ENCODE measurements at places on chromosomes 7 and 10.

GRCh38 chr7:25124465-25125136 is 459 bp downstream of the CYCS start:
- peak; percentile 46 for DNase-seq

GRCh38 chr10:119642556-119643111 is 8.5 kb upstream of the BAG3 start:
- DNase-seq: peak; percentile 58

GRCh38 chr7:105920766-105921165 is 42.3 kb upstream of the CDHR3 start:
- DNase-seq: no peak

GRCh38 chr10:1044146-1044545 is 4.8 kb downstream of the IDI1 start:
- no peak for DNase-seq

- DNase-seq: peak; percentile 80
These were observed 4.9 kb downstream of the SMARCD3 start for GRCh38 chr7:151243408-151244195.

GRCh38 chr10:29508554-29509244 is 126.1 kb downstream of the SVIL start:
- no peak for DNase-seq

DNA sequence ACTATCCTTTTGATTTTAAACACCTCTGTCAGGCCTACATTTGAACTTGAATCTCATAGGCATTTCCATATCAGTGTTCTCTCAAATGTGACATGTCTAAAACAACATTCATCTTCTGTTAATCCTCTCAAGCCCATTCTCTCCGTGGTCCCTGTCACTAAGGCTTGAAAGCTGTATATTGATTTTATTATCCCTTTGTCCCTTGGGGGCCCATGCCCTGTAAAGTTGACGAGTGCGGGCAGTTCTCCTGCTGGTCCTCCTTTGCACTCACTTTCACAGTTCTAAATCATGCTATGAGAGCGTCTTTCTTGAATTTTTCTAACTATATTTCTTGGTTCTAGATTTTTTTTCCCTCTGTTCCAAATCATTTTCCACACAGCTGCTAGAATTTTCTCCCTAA is 27.3 kb downstream of the GALNT11 start:
- no peak for DNase-seq

- no peak for DNase-seq
These were observed 8.8 kb downstream of the PSD start for GRCh38 chr10:102409604-102410428.
